ENCODE measurements at places on chromosomes 5 and 9.

DNA sequence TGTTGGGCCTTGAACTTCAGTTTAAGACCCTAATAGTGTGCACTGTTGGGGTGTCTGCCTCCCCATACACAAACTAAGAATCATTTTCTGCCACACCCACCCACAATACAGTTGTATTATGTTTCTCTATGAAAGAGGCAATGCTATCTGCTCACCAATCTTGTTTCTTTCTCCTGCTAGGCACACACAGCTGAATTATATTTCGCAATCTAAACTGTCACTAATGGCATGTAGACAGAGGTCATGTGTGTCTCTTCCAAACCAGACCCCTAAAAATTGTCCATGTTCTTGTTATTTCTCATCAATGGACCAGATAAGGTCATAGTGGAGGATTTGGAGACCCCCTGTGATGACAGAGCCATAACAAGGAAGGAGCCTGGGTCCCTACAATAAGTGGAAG is 57.3 kb downstream of the RIGI start:
- DNase-seq: no peak

DNA sequence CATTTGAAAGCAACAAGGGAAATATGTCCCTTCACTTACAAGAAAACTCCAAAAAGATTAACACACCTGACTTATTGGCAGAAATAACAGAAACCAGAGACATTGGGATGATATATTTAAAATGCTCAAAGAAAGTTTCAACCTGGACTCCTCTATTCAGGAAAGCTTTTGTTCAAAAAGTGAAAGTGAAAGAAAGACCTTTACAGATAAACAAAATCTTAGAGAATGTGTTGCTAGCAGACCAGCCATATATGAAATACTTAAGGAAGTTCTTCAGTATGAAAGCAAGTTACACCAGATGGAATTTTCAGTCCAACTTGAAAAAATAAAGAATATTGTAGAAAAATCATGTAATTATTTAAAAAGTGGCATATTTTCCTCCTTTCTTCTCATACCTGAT is 1075.1 kb downstream of the NR2F1-AS1 start:
- no peak for DNase-seq

- no peak for DNase-seq
These were observed 560 bp upstream of the NDUFS6 start for GRCh38 chr5:1800472-1801221.

GRCh38 chr5:135053278-135053677 is 19.2 kb upstream of the PITX1 start:
- DNase-seq: no peak

DNA sequence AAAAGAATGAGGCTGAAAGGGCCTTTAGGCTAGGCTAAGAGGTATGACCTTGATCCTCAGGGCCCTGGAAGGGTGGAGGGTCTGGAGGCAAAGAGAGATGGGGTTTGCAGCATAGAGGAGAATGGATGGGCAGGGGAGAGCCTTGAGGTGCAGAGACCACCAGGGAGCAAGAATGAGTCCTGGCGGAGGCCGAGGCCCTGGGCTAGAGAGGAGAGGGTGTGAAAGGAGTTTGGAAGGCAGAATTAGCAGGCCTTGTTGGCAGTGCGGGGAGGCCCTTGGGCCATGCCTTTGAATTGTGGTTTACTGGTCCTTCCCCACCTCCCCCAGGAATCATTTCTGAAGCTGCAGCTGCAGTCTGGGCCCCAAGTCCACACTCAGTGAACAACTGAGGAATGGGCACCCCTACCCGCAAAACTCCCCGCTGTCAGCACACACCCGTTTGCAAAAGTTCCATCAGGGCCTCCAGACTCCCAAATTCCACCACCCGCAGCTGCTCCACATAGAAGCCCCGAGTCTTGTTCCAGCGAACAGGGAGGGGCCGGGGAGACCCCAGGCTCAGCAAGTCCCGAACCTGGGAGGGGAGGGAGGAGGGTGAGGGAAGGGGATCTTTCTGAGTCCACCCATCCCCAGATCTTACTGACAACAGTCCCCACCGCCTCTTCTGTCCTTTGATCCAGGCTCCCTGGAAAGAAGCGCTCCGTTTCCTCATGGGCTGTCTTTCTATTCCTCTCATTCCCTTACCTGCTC is 2.1 kb downstream of the KIF12 start:
- no peak for DNase-seq

- DNase-seq: no peak
These were observed 4.1 kb downstream of the PTGS1 start for GRCh38 chr9:122374885-122375420.

DNA sequence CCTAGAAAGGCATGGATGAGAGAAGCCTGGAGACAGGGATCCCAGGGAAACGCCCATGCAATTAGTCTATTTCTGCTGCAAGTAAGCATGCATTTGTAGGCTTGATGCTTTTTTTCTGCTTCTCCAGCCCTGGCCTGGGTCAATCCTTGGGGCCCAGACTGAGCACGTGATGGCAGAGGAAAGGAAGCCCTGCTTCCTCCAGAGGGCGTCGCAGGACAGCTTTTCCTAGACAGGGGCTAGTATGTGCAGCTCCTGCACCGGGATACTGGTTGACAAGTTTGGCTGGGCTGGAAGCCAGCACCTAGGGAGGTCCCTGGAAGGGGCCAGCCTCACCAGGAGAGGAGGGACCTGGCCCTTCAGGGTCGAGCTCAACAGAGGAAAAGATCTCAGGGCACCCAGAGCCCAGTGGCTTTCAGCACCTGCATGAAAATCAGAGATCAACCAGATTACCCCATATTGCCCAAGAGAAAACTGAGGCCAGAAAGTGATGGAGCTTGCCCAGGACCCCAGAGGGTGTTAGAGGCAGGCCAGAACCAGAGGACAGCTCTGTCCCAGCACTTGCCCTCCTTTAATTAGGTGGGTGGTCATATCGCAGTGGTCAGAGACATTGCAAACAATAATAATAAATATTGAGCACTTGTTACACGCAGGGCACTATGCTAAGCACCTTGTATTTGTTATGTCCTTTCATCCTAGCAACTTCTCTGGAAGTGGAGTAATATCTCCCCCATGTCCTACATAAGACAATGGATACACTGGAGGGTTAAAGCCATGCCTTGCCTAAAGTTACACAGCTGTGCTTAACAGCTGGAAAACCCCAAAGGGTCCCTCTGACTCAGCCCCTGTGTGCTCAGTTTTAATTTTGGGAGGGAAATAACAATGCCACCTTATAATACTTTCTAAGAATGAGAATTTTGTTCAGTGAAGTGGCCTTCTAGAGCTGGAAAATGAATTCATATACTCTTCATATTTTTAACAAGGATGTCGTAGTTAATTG is 67.1 kb downstream of the KLF4 start:
- DNase-seq: no peak

DNA sequence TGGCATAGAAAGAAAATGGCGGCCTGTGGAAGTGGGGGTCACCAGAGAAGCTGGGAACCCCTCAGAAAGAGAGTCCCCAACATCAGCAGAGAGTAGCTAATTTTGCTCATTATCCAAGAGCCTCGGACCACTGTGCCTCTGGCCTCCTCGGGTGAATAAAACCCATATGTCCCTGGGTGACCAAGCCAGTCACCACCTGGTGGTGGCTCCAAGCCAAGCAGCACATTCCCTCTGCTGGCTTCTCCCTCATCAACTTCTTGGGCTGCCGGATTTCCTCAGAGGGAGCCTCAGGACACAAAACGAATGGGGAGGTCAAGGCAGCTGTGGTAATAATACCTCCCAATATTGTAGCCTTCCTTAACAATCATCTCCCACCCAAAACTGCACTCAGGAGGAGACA is 242.5 kb downstream of the NFIB start:
- DNase-seq: no peak

DNA sequence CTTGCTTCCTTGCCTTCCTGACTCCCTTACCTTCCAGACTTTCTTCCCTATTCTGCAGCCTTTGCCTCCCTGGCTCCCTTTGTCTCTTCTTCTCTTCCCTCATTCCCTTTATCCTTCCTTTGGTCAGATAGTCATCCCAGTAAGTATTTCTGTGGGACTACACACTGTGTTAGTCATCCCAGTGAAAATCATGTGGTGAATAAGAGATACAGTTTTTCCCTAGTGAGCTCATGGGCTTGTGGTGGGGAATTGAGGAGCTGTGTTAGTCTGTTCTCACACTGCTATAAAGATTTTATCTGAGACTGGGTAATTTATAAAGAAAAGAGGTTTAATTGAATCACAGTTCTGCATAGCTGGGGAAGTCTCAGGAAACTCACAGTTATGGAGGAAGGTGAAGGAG is 109.8 kb upstream of the EDIL3 start:
- DNase-seq: no peak

DNA sequence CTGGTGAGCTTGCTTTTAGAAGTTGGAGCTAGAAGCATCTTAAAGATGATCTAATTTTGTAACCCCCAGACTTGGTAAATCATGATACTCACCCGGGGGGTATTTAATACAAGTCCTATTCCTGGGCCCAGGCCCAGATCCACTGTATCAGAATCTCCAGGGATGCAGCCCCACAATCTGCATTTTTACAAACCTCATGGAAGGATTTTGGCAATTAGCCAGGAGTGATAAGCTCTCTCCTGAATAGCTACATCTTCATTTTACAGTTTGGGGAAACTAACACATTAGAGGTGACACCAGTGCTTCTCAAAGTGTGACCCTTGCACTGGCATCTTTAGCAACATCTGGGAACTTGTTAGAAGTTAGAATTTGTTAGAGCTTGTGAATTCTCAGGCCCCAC is 31.2 kb upstream of the OTP start:
- DNase-seq: no peak

- DNase-seq: no peak
These were observed 2.7 kb upstream of the LHX2 start for GRCh38 chr9:124008694-124009530.

DNA sequence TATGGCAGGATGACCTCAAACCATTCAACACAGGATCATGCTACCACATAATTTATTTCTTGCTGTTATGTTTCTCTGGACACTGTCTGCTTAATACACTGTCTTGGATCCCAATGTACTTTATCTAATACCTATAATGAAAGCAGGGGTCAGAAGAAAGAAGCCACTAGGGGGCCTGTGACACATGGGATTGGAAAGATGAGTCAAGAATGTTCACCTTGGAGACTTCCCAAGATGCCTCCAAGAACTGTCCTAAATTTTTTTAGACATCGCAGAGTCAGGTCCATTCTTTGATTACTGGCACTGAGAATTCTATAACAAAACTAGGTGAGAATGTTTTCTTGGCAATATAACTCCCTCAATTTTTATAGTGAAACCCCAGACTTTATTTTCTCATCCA is 305.8 kb upstream of the SMARCA2 start:
- no peak for DNase-seq

- no peak for DNase-seq
These were observed 672.8 kb downstream of the ACTL7B start for GRCh38 chr9:108182950-108183381.

- DNase-seq: no peak
These were observed 267.5 kb downstream of the ENC1 start for GRCh38 chr5:74373076-74373475.

- DNase-seq: no peak
These were observed 132.1 kb downstream of the PDZD2 start for GRCh38 chr5:31770998-31771397.

GRCh38 chr9:136728548-136729123 is 14.1 kb downstream of the LCN10 start:
- DNase-seq: no peak

- no peak for DNase-seq
These were observed 138.2 kb downstream of the PRDM6 start for GRCh38 chr5:123227216-123227615.

DNA sequence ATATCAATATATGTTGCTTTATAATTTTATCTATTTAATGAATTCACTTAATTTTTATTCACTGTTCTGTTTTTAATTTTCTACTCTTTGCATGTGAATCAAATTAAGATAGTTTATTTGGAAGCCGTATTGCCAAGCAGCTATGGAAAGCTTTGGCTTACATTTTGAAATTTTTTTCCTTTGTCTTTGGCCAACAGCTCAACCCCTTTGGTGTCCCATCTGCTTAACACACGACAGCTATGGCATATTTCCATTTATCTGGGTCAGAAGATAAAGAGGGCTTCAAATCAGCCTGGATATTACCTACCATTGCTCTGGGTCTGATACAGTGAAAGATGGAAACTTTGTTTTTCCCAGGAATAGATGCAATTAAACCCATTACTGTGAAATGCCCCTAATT is 201.0 kb downstream of the WDR70 start:
- no peak for DNase-seq

DNA sequence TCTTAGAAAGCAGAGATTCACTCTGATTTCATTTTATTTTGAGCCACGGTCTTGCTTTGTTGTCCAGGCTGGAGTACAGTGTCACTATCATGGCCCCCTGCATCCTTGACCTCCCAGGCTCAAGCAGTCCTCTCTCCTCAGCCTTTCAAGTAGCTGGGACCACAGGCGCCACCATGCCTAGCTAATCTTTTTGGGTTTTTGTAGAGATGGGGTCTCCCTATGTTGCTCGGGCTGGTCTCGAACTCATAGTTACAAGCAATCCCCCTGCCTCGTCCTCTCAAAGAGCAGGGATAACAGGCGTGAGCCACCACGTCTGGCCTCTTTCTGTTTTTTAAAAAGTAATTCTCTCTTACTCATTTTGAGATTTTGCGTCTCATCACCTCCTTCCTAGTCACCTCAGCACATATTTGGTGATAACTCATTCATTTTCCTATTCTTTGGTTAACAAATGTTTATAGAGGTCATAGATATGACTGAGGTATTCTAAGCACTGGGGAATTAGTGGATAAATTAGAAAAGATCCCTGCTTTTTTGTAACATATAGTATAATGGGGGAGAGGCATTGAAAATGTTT is 10.8 kb upstream of the DCP2 start:
- no peak for DNase-seq

DNA sequence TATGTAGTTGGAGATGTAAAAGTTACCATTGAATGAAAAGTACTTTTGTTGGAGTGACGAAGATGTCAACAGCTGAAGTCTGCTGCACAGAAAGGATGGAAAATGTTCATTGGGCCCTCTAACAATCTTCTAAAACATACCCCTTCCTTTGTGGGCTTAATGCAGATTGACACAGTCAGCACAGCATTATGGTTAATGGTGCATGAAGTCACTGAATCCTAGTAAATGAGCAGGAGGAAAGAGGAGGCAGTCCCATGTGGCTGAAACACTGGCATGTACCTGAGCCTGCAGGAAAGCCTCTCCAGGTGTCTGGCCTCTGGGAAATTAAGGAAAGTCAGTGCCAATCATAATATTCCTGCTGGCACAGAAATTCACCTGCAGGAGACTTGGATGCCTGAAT is 153.8 kb downstream of the ARL15 start:
- DNase-seq: no peak

GRCh38 chr5:72486371-72486770 is 20.8 kb downstream of the ZNF366 start:
- no peak for DNase-seq

GRCh38 chr5:55672477-55672911 is 39.6 kb downstream of the SLC38A9 start:
- no peak for DNase-seq

GRCh38 chr5:180332051-180332517 is 21.1 kb downstream of the GFPT2 start:
- DNase-seq: no peak

DNA sequence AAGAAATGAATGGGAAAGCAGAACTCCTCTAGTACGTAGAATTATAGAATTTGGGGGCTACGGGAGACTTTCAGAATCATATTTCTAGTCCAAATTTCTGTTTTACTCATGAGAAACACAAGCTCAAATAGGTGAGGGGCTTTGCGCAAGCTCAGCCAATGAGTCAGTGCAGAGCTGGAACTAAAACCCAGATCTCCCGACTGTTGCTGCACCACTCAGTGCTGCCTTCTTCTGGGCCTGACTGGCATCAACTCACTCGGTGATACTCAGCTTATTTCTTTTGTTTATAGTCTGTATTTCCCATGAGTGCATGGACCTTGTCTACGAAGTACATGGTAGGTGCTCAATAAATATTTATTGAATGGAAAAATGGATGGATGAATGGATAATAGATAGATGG is 280.2 kb downstream of the CDK5RAP2 start:
- no peak for DNase-seq

- DNase-seq: no peak
These were observed 262.7 kb downstream of the CHSY3 start for GRCh38 chr5:130166839-130167490.

All from stimulated activated CD4-positive, alpha-beta T cell treated with anti-CD3 and anti-CD28 coated beads, TNF-alpha, amount 100 ng/mL, for 1 hour (primary cell).